ENCODE measurements at places on chromosomes 2 and 18. TPM values are rescaled to one million over a fixed set of nuclear protein-coding genes. Genes with fewer than 3 reads are reported as not detected.
A peak's percentile ranks its signal among the peaks of the same experiment; 100 is the strongest.

GALNT14 gene
- total RNA-seq = 0.83 TPM

SERPINB13 gene
- not detected for total RNA-seq

CKAP2L gene
- total RNA-seq = 0.26 TPM

LYPD6 gene
- under 0.01 TPM for total RNA-seq

DNA sequence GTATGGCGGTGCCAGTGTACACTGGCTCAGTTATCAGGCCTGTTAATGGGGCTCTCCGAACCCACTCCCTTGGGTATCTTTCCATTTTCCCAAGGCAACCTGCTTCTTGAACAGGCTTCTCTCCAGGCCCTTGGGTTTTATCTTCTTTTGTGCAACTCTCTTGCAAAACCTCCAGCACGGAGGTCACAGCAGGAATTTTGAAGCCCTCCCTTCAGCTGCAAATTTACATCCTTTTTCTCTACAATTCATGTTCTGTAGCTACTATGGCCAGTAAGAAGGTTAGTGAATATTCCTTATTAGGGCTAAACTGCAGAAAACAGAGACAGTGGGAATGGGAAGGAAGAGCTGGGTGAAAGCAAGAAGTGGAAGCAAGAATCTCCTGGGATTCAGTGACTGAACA lies 10.4 kb upstream of the NPAS2 start:
- no peak for DNase-seq

- peak; percentile 30 for DNase-seq
These were observed 554.4 kb upstream of the LRRTM1 start for GRCh38 chr2:80858965-80859364.

DNA sequence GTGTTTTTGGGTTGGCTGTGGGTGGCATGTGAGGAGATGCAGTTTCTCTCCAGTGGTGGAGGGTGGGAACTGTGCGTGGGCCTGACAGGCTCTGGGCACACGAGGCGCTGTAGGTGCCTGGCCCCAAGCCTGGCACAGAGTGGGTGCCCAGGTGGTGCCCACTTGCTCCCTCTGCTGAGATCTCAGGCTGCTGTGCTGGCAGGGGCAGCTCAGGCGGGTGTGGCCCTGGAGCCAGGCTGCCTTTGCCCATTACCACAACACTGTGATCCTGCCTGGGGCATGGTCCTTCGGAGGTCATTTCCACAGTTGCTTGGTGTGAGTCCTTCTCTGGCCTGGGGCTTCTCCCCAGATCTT lies 20.4 kb downstream of the TSHZ1 start:
- no peak for DNase-seq

- DNase-seq = no peak
These were observed 103.0 kb downstream of the MAPK4 start for GRCh38 chr18:50662775-50663383.

GRCh38 chr2:10053351-10053750 lies 10.0 kb downstream of the KLF11 start:
- DNase-seq = no peak

DNA sequence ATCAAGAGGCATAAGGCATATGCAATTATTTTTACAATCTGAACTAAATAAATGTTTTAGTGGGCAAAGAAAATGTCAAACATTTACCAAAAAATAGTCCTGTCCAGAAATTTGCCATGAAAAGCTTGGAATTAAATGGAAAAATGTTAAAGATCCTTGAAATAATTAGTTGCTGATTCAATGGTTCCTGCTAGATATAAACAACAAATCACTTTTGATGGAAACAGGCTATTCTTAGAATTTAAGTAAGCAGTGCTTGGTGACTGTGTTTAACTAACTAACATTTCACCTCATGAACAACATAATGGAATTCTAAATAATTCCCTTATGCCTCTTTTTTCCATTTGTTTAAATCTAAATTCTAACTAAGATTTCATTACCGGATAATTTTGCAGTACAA lies 3.9 kb downstream of the RND3 start:
- DNase-seq = no peak

GRCh38 chr2:138712212-138712979 lies 67.8 kb downstream of the NXPH2 start:
- DNase-seq = peak; percentile 42

DNA sequence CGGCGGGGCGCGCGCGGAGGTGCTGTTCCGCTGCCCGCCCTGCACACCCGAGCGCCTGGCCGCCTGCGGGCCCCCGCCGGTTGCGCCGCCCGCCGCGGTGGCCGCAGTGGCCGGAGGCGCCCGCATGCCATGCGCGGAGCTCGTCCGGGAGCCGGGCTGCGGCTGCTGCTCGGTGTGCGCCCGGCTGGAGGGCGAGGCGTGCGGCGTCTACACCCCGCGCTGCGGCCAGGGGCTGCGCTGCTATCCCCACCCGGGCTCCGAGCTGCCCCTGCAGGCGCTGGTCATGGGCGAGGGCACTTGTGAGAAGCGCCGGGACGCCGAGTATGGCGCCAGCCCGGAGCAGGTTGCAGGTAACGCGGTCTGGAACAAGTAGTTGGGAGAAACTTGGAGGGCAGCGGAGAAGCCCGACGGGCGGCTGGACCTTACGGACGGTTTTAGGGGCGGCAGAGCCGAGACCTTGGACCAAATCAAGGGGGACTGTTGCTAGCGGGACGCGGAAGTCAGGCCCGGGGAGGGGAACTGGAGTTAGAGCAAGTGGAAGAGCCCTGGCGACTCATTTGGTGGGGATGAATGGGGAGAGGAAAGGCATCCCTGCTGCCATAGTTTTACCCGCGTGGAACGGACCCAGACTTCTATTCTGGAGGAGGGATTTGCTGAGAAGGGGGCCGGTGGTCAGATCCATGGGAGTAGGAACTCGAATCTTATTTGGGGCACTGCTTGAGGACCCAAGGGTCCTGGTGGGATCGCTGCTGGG lies 573 bp downstream of the IGFBP2 start:
- peak; percentile 36 for DNase-seq

GRCh38 chr2:189304360-189304759 lies 124.8 kb upstream of the COL5A2 start:
- no peak for DNase-seq

DNA sequence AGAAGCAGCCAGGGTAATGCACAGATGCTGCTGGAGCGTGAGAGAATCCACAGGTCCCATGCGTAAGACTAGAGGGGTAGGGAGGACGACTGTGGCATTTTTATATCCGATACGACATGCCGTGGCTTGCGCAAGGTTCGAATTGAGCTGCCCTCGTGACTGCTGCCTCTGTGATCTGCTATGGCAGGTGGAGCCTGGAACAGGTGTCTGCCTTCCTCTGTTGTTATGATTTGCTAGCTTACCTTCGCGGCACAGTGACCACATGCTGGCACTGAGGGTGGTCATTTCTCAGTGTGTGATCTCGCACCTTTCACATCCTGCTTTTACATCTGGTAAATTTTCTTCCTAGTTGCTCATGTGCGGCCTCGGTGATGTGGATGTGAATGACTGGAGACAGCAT lies 240.2 kb downstream of the ALPK2 start:
- no peak for DNase-seq

- no peak for DNase-seq
These were observed 16.6 kb downstream of the DPP4 start for GRCh38 chr2:162057426-162057825.

DNA sequence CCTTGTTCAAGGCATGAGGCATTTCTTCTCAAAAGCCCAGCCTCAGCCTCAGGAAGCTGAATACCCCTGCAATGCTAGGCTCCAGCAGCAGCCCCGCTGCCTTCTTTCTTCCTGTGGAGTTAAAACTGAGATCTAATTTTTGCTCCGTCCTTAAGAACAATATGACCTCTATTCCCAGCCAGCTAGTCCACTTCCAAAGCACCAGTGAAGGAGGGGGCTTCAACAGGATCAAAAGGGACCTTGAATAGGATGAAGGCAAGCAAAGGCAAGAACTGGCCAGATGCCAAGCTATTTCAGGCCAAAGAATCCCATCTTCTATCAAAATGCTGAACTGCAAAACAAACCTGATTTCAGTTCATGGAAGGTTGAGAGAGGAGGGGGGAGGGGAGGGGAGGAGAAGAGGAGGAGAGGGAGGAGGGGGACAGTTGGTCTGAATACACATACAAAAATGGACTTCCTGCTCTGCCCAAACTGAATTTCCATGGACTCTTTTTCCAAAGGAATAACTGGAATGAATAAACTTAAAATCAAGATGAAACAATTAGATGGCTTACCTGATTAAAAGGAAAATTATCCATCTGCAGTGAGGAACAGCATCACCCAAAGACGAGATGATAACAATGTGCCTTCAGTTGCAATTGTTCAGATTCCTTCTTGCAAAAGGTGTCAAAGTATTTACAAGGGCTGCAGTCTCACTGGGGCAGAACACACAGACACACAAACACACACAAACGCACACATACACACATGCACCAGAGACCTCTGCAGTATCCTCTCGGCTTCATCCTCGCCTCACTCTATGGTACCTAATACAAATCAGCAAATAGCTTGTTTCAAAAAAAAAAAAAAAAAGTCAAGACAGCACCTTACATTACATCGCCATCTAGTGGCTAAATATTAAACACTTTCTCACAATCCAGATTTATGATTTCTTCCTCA lies at the start of gene SCN1A:
TSS of gene SCN1A (minus strand) at position 804 of the 939 bp plus-strand sequence. CDS start 54,399 bp downstream, outside the sequence.
- peak; percentile 38 for DNase-seq
